Vagina (tissue), 2 donors: ENCODE measurements at places on chromosomes 4 and X. TPM values are rescaled to one million over a fixed set of nuclear protein-coding genes. Genes with fewer than 3 reads are reported as not detected.

TAF7L gene
- total RNA-seq: 2.5 TPM

GRCh38 chr4:73446336-73446938 lies 10.4 kb downstream of the AFP start:
- H3K36me3 ChIP-seq: no peaks in the 10 kb centered on the region
- no peak for DNase-seq
- no peak overlapping the region for H3K27ac ChIP-seq
- H3K4me1 ChIP-seq: no peaks in the 10 kb centered on the region

- H3K27ac ChIP-seq: no peak overlapping the region
- no peak for DNase-seq
These were observed 43.9 kb upstream of the PDGFRA start for GRCh38 chr4:54185044-54185780.

- no peak for DNase-seq
- H3K27ac ChIP-seq: no peak overlapping the region
- H3K4me1 ChIP-seq: no peaks in the 10 kb centered on the region
- H3K36me3 ChIP-seq: no peaks in the 10 kb centered on the region
- H3K27me3 ChIP-seq: no peaks in the 10 kb centered on the region
These were observed 19.7 kb upstream of the GPAT3 start for GRCh38 chr4:83516042-83516772.

- H3K4me3 ChIP-seq: no peak overlapping the region
- no peaks in the 10 kb centered on the region for H3K4me1 ChIP-seq
- no peaks in the 10 kb centered on the region for H3K36me3 ChIP-seq
- no peak overlapping the region for H3K27ac ChIP-seq
These were observed 33.9 kb downstream of the RNF150 start for GRCh38 chr4:141099326-141099725.

DNA sequence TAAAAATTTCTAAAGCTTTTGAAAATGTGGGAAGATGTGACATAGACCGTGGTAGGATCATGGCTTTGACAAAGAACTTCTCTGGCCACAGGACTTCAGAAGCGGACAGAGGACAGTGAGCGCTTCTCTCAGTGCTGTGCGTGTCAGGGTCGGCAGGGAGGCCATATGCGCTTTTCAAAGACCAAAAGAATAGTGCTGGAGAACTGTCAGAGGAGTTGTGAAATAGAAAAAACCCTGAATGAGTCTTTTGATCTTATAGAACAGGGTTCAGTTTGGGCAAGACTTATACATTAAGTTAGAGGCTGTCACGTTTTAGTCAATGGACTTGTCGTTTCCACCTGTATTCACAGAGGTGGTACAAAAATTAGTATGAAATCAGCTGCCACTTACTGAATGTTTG lies 77.4 kb downstream of the PTTG2 start:
- H3K27me3 ChIP-seq: no peaks in the 10 kb centered on the region
- no peak for DNase-seq
- no peak overlapping the region for H3K27ac ChIP-seq
- no peak overlapping the region for H3K4me3 ChIP-seq
- peaks cover 4% of the 10 kb centered on the region for H3K36me3 ChIP-seq

MSANTD1 gene
- total RNA-seq: 0.49 TPM

PPP4R3C gene
- not detected for total RNA-seq

GRCh38 chrX:53000447-53001135 lies 42.3 kb upstream of the FAM156A start:
- no peaks in the 10 kb centered on the region for H3K36me3 ChIP-seq
- H3K27ac ChIP-seq: no peak overlapping the region
- no peak overlapping the region for H3K4me3 ChIP-seq
- no peak for DNase-seq
- no peaks in the 10 kb centered on the region for H3K27me3 ChIP-seq

FAM47A gene
- not detected for total RNA-seq

GRCh38 chrX:2385224-2385623 lies 115.6 kb downstream of the DHRSX start:
- H3K27me3 ChIP-seq: no peaks in the 10 kb centered on the region
- H3K4me1 ChIP-seq: no peaks in the 10 kb centered on the region
- no peak overlapping the region for H3K27ac ChIP-seq
- H3K36me3 ChIP-seq: no peaks in the 10 kb centered on the region

PLP1 gene
- 8.8 TPM for total RNA-seq

CEP44 gene
- 17.4 TPM for total RNA-seq

DNA sequence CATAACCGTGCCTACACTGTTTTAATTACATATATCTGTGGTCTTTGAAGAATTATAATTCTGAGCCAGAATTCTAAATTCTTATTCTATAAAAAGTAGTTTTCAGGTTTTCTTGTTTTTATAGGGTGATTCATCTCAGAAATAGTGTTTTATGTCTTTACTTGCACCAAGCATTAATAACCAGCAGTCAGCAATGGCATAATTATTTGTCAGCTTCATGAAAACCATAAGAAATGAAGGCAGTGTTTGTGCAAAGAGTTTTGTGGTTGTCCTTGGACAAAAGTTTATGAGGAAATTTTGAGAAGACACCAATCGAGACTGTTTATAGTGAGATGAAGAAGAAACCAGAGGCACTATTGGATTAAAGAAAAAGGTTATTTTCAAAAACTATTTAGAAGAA lies 37.2 kb downstream of the EDNRA start:
- H3K27me3 ChIP-seq: no peaks in the 10 kb centered on the region
- H3K36me3 ChIP-seq: no peaks in the 10 kb centered on the region
- DNase-seq: no peak
- H3K4me1 ChIP-seq: peaks cover 21% of the 10 kb centered on the region

DNA sequence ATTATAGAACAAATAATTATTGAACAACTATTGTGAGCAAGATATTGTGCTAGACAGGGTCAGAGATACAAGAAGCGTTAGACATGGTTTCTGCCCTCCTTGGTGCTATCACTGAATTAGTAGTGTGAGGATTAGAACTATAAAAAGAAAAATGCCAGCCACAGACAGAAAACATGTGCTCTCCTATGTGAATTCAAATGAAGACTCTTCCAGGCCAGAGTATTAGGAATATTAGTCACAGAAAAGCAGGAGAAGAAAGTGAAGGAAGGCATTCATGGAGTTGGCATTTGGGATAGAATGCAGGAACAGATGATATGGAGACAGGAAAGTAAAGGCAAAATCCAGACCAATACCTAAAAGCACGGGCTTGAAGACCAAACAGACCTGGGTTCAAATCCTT lies 179.6 kb upstream of the TENM3 start:
- no peak for DNase-seq
- H3K27ac ChIP-seq: no peak overlapping the region
- H3K36me3 ChIP-seq: no peaks in the 10 kb centered on the region
- no peak overlapping the region for H3K4me3 ChIP-seq
- H3K4me1 ChIP-seq: no peaks in the 10 kb centered on the region

- H3K4me3 ChIP-seq: no peak overlapping the region
- no peaks in the 10 kb centered on the region for H3K36me3 ChIP-seq
- peaks cover 20% of the 10 kb centered on the region for H3K4me1 ChIP-seq
These were observed 60.1 kb upstream of the SORCS2 start for GRCh38 chr4:7132249-7132648.

- peaks cover 10% of the 10 kb centered on the region for H3K4me1 ChIP-seq
- no peak overlapping the region for H3K4me3 ChIP-seq
- H3K27ac ChIP-seq: no peak overlapping the region
- no peak for DNase-seq
- no peaks in the 10 kb centered on the region for H3K27me3 ChIP-seq
These were observed 24.9 kb upstream of the MTM1 start for GRCh38 chrX:150543230-150544155.

GRCh38 chr4:37635155-37635554 lies 51.0 kb downstream of the RELL1 start:
- no peak for DNase-seq
- H3K4me1 ChIP-seq: peaks cover 6% of the 10 kb centered on the region
- H3K36me3 ChIP-seq: peaks cover 5% of the 10 kb centered on the region
- H3K27ac ChIP-seq: no peak overlapping the region

GRCh38 chrX:26586570-26586969 lies 370.6 kb downstream of the MAGEB5 start:
- H3K4me3 ChIP-seq: no peak overlapping the region
- no peaks in the 10 kb centered on the region for H3K27me3 ChIP-seq
- no peak for DNase-seq

GRCh38 chrX:38166478-38167083 lies 54.1 kb downstream of the SRPX start:
- no peak overlapping the region for H3K4me3 ChIP-seq
- no peaks in the 10 kb centered on the region for H3K27me3 ChIP-seq
- H3K36me3 ChIP-seq: no peaks in the 10 kb centered on the region
- H3K27ac ChIP-seq: no peak overlapping the region

PNMA6A gene
- total RNA-seq: 1.2 TPM

OTUD4 gene
- 34.4 TPM for total RNA-seq

ZCCHC18 gene
- total RNA-seq: 1.2 TPM

F8A2 gene
- not detected for total RNA-seq

- H3K36me3 ChIP-seq: no peaks in the 10 kb centered on the region
- no peak for DNase-seq
- H3K27me3 ChIP-seq: no peaks in the 10 kb centered on the region
- no peak overlapping the region for H3K4me3 ChIP-seq
- H3K4me1 ChIP-seq: no peaks in the 10 kb centered on the region
These were observed 152.9 kb downstream of the POLA1 start for GRCh38 chrX:24846550-24847150.

DNA sequence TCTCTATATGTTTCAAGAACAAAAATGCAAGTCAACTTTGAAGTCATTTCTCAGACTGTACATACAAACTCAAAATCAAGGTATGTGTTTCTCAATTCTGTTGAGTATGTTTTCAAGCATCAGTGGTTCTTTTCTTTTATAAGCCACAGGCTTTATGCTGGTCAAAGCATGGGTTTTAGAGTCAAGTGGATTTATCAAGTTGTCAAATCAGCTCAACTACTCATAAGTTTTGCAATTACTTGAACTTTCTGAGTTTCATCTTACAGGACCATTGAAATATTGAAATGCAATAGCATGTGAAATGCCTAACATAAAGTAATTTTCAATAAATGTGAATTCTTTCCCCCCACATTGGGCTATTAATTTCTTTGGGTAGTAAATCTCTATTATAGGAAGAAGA lies 239.9 kb upstream of the DKK2 start:
- H3K4me3 ChIP-seq: no peak overlapping the region
- H3K27ac ChIP-seq: no peak overlapping the region
- H3K27me3 ChIP-seq: no peaks in the 10 kb centered on the region
- DNase-seq: no peak
- no peaks in the 10 kb centered on the region for H3K4me1 ChIP-seq

ATRX gene
- total RNA-seq: 107 TPM

- peaks cover 32% of the 10 kb centered on the region for H3K4me1 ChIP-seq
- no peaks in the 10 kb centered on the region for H3K36me3 ChIP-seq
- H3K27me3 ChIP-seq: peaks cover 23% of the 10 kb centered on the region
- DNase-seq: no peak
These were observed 17.8 kb downstream of the NKX6-1 start for GRCh38 chr4:84481077-84481859.

GRCh38 chr4:127138586-127138985 lies 494.2 kb upstream of the INTU start:
- no peak overlapping the region for H3K4me3 ChIP-seq
- no peaks in the 10 kb centered on the region for H3K4me1 ChIP-seq
- DNase-seq: no peak
- H3K36me3 ChIP-seq: no peaks in the 10 kb centered on the region
- H3K27me3 ChIP-seq: no peaks in the 10 kb centered on the region
- H3K27ac ChIP-seq: no peak overlapping the region

GRCh38 chrX:100926453-100926852 lies 2.3 kb downstream of the XKRX start:
- no peak for DNase-seq
- no peak overlapping the region for H3K4me3 ChIP-seq
- H3K27me3 ChIP-seq: no peaks in the 10 kb centered on the region
- no peaks in the 10 kb centered on the region for H3K4me1 ChIP-seq
- no peaks in the 10 kb centered on the region for H3K36me3 ChIP-seq
- H3K27ac ChIP-seq: no peak overlapping the region

DNA sequence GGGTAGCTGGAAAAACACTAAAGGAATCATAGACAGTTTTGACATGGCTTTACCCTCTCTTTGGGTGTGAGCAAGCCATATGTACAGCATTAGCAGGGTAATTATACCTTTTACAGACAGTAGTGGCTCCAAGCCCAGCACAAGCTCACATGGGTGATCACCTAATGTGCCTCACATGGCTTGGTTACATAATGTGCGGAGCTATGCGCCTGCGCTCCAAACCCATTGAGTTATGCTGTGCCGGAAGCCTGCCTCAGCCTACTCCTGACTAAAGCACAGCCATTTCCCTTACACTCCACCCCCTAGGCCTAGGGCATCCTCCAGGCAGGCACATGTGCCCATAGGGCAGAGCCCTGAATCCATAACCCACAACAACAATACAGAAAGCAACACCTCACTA lies 6.5 kb upstream of the TSPAN5 start:
- no peak overlapping the region for H3K27ac ChIP-seq
- no peak overlapping the region for H3K4me3 ChIP-seq
- H3K4me1 ChIP-seq: peaks cover 8% of the 10 kb centered on the region
- H3K36me3 ChIP-seq: no peaks in the 10 kb centered on the region

- no peak overlapping the region for H3K4me3 ChIP-seq
- peaks cover 67% of the 10 kb centered on the region for H3K36me3 ChIP-seq
- no peak overlapping the region for H3K27ac ChIP-seq
- H3K27me3 ChIP-seq: no peaks in the 10 kb centered on the region
- H3K4me1 ChIP-seq: no peaks in the 10 kb centered on the region
These were observed 98.6 kb downstream of the HUWE1 start for GRCh38 chrX:53587795-53588420.

NPY2R gene
- total RNA-seq: 0.49 TPM

DNA sequence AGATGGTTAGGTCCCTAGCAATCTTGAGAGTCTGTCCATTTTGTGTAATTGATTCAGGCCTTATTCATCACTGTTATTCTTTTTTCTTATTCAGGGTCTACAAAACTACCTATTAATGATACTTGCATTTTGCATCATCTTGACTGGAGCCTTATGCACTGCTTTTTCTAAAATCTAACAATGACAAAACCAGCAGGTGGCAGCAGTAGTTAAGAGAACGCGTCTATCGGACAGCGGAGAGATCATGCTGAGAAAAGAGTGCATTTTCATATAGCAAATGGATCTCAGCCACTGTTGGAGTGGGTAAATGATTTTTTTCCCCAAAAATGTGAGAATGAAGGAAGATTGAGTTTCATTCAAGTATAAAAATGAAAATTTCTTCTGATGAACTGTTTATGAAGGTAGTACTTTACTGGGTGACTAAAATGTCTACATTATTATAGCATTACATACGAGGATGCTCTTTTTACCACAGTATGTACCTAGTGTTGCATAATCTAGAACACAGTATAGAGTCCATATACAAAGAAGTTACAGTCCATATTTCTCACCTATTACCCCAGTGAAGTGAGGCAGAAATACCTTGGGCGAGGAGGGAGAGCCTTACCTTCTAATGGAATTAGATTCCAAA lies 43.2 kb downstream of the TMEM144 start:
- no peak overlapping the region for H3K27ac ChIP-seq
- no peaks in the 10 kb centered on the region for H3K4me1 ChIP-seq
- H3K36me3 ChIP-seq: no peaks in the 10 kb centered on the region
- H3K4me3 ChIP-seq: no peak overlapping the region
- no peaks in the 10 kb centered on the region for H3K27me3 ChIP-seq

GRCh38 chr4:179989975-179990374 lies 2253.2 kb upstream of the TENM3 start:
- no peak overlapping the region for H3K27ac ChIP-seq
- no peak overlapping the region for H3K4me3 ChIP-seq
- no peaks in the 10 kb centered on the region for H3K36me3 ChIP-seq
- DNase-seq: no peak

- H3K27me3 ChIP-seq: no peaks in the 10 kb centered on the region
- no peaks in the 10 kb centered on the region for H3K36me3 ChIP-seq
- DNase-seq: no peak
These were observed 288.3 kb downstream of the ZNF674 start for GRCh38 chrX:46256875-46257274.
